Stimulated activated naive CD4-positive, alpha-beta T cell (primary cell): ENCODE measurements at places on chromosomes 3 and 15.

- DNase-seq, result no peak
Measured at GRCh38 chr3:84108442-84108971, 850.3 kb upstream of the CADM2 start.

DNA sequence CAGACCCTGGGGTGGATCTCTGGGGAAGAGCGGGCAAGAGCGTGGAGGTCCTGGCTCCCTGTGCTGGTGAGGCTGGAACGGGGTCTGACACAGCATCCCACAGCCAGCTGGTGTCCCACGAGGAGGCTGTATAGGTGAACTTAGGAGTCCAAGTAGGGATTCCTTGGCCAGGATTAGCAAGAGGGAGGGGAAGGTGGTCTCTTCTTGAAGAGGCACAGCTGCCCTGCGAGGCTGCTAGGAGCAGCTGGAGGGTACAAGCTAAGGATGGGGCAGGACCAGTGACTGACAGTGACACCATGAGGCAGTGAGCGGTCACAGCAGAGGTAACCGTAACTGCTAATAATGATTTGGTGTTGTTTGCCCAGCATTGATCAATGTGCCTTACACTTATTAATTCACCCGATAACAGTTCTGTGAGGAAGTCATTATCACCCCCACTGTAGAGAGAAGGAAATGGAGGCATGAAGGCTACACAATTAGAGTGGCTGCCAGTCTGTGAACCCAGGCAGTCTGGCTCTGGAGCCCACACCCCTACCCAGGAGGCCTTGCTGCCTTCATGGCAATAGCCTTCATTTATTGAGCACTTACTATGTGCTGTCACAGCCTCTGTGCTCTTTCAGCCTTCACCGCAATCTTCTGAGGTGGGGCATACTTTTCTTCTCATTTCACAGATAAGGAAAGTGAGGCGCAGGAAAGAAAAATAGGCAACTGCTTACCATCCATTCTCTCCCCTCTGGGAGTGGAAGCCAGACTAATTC, 59.4 kb downstream of the TMEM44 start:
- DNase-seq, result no peak

DNA sequence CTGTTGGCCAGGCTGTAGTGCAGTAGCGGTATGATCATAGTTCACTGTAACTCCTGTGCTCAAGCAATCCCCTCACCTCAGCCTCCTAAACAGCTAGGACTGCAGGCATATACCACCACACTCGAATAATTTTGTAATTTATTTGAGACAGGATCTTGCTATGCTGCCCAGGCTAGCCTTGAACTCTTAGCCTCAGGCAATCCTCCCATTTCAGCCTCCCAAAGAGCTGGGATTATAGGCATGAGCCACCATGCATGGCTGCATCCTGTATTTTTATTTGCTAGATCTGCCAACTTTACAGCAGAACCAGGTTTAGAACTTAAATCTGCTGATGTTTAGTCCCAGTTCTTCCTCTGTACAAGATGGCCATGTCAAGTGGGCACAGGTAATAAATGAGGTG, 69.6 kb downstream of the ERC2 start:
- DNase-seq, result no peak

- DNase-seq, result no peak
Measured at GRCh38 chr3:113174801-113175485, 36.4 kb upstream of the BOC start.

GRCh38 chr15:64275934-64276333, 80.0 kb downstream of the CSNK1G1 start:
- DNase-seq, result no peak

- DNase-seq, result no peak
Measured at GRCh38 chr3:195173657-195174056, 97.3 kb downstream of the XXYLT1 start.

- no peak for DNase-seq
Measured at GRCh38 chr3:77186728-77187127, 146.8 kb downstream of the ROBO2 start.

- no peak for DNase-seq
Measured at GRCh38 chr3:12624056-12624455, 39.9 kb downstream of the RAF1 start.

DNA sequence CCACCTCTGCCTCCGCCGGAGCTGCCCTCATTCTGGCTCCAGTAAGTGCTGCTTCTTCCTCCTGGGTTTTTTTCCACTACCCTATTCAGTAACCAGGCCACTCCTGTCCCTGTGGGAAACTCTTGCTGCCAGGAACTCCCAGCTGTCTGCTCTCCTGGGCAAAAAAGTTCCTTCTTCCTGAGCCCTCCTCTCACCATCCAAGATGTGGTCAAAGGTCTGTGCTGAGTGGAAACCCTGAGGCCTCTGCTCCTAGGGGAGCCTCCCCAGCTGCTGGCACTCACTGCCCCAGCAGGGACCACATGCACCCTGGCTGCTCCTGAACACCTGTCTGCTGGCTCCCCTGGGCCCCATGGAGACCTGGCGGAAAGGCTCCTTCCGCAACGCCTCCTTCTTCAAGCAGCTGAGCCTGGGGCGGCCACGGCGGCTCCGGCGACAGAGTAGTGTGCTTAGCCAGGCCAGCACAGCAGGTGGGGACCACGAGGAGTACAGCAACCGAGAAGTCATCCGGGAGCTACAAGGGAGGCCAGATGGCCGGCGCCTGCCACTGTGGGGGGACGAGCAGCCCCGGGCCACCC, 454 bp downstream of the C15orf62 start:
- DNase-seq, result no peak

GRCh38 chr15:83285284-83285978, 967 bp upstream of the BNC1 start:
- no peak for DNase-seq

- DNase-seq, result no peak
Measured at GRCh38 chr15:94829887-94830884, 598.8 kb downstream of the MCTP2 start.

DNA sequence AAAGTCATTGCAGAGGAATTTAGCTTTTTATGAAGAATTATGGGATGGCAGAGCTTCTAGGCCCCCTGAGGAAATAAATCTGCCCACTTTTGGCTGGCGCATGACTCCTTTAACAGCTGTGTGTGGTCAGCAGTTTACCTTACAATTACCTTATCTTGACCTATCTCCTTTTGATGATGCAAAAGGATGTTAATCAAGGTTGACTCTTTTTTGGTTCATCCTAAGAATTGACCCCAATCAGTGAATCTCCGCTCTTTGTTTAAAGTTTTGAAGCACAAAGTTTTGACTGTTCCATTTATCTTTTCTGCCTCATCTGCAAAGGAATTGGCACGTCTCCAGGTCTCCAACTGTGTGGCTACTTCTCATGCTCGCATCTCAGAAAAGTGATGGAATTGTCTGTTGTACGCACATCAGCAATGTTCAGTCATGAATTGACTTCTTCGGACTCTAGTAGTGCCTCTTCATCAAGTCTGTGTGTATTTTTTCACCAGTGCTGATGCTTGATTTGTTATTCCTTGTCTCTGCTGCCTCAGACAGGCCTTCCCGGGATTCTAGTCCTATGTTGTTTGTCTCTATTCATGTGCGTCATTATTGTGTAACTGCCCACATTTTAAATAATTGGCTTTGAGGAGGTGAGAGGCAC, 196.2 kb upstream of the CFAP20DC start:
- DNase-seq, result no peak
